ENCODE measurements at places on chromosomes 1 and 21.
A peak's percentile ranks its signal among the peaks of the same experiment; 100 is the strongest.

- DNase-seq = no peak
Measured at GRCh38 chr1:5886140-5886483, 106.1 kb downstream of the NPHP4 start.

- no peak for DNase-seq
Measured at GRCh38 chr1:171139890-171140289, 45.2 kb upstream of the FMO2 start.

- no peak for DNase-seq
Measured at GRCh38 chr1:88647249-88647645, 36.8 kb upstream of the PKN2 start.

GRCh38 chr1:7002728-7003127 is 217.5 kb downstream of the CAMTA1 start:
- no peak for DNase-seq

DNA sequence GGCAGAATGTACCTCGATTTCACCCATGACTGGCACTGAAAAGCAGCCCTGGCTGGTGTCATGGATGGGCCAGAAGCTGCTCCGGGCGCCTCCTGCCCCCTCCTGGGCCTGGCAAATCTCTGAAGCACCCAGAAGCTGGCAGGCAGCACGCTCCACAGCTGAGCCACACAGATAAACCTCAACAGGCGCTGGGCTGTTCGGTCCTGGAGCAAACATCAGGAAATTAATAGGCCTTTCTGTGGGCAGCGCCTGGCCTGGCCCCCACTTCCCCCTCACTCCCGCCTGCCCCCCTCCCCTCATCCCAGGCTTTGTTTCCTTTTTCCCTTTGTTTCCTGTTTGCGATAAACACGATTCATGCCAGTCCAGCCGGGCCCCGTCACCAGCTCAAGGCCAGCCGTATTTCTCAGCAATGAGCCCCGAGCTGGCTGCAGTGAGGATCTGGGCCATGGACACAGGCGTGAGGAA is 20.1 kb upstream of the DISP3 start:
- DNase-seq = no peak

DNA sequence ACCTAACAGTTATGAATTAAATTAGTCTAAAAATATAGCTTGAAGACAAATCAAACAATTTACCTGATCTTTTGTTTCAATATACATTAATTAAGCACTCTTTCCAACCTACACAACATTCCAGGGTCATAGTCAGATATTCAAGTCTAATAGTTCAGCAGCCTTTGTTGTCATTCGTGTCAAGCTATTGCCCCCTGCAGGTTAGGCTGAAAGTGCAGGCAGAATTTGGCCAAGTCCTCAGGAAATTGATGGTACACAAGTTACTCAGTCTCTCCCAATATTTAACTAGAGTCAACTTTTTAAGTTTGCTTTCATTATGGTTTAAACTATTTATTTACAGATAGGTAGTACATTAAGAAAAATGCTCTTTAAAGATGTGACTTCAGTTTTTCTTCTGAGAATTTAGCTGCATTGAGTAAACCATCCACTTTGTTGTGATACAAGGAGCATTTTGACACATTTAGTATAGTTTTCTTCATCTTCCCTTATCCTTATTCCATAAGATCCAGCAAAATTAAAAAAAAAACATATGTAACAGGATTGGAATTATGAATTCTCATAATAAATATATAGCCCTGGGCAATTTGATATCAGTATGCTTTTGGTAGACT is 130.3 kb upstream of the DPYD start:
- DNase-seq = peak; percentile 43

DNA sequence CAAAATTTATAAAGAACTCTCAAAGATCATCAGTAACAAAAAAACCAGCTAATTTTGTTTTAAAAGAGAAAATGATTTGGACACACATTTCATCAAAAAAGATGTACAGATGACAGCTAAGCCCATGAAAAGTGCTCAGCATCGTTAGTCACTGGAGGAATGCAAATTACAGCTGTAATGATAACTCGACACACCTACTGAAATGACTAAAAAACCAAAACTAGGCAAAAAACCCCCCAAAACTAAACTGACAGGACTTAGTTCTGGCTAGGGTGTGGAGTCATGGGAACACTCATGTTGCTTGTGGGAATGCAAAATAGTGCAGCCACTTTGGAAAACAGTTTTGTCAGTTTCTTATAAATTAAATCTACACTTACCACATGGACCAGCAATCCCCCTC is 59.5 kb downstream of the CNIH3 start:
- no peak for DNase-seq

GRCh38 chr1:82646888-82647287 is 846.2 kb downstream of the ADGRL2 start:
- no peak for DNase-seq

DNA sequence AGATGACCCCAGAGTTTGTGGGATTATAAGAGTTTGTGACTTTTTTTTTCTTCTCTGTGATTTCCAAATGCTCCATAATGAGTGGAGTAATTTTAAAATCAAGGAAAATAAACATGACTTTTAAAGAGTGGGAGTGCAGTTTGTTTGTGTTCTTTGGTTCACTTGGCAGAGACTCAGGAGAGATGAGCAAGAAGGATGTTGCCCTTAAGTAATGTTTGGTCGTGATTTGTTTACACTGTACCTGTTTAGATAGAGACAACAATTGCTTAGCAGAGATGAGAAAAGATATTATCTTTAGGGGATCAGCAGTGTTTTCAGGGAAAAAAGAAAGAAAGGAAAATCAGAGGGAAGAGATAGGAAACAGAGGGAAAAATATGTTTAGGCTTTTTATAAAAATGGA is 170.8 kb downstream of the ADSS2 start:
- no peak for DNase-seq

GRCh38 chr1:200429221-200429751 is 19.4 kb upstream of the ZNF281 start:
- no peak for DNase-seq

DNA sequence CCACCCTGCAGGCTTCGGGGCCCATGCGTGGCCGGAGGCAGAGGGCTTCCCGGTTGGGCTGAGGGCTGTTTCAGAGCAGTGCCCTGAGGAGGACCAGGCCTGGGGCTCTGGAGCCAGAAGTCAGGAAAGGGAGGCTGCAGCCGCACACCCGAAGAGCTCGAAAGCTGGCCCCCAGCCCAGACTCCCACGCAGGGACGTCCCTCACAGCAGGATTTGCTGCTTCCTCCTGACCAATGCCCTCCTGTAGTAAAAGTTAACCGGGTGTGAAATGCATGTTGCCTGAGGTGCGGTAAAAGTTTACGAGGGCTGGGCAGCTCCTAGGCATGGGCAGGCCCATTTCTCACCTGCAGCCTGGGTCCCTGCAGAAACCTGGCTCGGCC is 101.5 kb upstream of the ARHGEF16 start:
- DNase-seq = no peak

DNA sequence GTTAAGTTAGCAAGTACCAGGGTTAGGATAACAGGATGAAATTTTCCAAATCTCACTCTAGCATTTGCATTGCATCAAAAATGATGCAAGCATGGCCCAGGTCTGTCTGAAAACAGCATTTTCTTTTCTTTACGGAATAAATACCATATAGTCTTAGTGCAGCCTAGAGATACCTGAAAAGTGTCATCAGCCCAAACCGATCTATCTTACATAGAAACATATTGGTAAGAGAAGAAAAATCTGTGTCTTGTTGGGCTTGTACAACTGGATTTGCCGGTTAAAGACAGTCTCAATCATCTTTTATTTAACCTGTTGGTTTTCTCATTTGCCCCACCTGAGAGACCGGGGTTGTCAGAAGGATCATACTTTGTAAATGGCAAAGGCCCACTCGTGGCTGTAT is 15.8 kb downstream of the ACP6 start:
- no peak for DNase-seq

GRCh38 chr1:201946224-201946908 is at the start of gene LMOD1:
LMOD1 (minus strand) TSS chr1:201946548; CDS start chr1:201946340, 208 bp downstream.
- DNase-seq = no peak

DNA sequence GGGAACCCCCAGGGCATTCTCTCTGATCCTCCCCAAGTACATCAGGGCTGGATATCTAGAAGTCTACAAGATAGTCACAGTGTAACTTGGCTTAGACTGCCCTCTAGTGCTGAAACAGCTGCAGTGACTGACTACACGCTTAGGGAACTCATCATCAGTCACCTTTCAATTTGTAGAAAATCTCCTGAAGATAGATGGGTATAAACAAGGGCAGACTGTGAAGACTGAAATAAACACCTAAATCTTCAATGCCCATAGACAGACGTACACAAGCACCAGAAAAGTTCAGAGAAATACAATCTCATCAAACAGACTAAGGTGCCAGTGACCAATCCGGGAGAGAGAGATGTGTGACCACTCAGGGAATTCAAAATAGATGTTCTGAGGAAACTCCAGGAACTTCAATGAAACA is 46.6 kb downstream of the PACC1 start:
- DNase-seq = no peak

DNA sequence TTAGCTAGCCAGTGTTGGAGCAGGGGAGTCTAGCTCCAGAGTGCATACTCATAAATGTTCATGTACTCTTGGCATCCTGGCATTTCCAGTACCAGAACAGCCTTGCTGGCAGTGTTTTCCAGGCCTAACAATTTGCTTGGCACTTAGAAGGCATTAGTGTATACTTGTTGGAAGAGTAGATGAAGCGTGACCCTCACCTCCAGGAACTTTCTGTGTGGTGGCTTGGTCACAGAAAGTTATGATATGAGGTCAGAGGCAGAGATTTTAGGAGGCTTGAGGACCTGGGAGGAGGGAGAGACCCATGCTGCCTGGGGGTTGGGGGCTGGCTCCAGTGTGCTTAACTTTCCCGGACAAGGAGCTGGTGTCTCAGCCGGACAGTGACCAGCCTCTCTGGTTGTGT is 52.7 kb upstream of the GCLM start:
- DNase-seq = no peak

- no peak for DNase-seq
Measured at GRCh38 chr1:235006816-235007215, 121.8 kb downstream of the TOMM20 start.

DNA sequence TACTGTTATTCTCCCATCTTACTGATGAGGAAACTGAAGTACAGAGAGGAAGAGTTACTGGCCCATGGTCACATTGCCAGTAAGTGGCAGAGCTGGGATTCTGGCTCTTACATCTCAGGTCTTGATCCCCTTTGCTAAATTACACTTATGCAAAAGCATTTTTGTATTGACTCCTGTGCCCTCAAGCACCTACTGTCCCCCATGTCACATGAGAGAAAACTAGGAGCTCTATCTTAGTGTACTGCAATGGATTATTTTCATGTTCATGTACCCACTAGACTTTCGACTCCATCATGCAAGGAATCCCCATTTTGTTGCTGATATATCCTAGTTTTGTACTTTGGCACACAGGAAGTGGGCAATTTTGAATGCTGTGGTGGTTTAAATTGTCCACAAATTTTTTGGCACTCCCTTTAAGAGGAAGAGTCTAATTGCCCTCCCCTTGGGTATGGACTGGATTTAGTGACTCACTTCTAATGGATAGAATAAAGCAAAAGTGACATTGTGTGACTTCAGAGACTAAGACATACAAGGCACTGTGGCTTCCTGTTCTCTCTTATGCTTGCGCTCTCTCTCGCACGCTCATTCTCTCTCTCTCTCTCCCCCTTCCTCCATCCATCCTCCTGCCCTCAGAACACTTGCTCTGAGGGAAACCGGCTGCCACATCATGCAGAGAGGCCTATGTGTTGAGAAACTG is 43.5 kb upstream of the JAK1 start:
- no peak for DNase-seq

DNA sequence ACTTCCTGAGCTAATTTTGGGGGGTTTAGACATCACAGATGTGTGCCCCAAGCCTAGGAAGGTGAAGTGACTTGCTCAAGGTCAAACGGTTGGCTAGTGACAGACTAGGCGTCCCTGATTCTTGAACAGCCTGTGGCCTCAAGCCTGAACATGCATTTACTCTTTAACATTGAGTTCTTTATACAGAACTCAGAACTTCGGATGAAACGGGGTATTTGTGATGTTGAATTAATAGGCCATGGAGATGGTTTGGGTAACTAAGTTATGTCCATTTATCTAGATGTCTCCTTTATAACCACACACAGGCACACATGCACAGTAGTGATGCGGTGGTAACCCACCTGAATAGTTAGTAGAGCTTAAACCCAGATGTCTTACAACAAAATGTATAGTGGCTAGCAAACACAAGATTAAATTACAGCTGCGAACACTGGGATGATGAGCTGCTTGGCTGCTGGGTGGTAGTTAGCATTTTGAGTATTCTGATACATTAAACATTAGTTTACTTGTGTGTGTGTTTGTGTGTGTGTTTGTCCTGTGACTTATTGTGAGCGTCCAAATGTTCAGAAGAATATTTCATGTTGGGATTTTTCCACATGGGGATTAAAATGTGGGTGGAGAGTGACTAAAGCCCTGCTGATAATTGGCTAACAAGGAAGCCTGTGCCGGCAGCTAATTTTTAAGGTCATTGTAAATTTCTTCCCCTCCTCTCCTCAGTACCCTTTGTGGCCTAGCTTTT is 2.3 kb downstream of the ATP1A1 start:
- no peak for DNase-seq

- no peak for DNase-seq
Measured at GRCh38 chr1:116350097-116350645, 22.9 kb upstream of the ATP1A1 start.

DNA sequence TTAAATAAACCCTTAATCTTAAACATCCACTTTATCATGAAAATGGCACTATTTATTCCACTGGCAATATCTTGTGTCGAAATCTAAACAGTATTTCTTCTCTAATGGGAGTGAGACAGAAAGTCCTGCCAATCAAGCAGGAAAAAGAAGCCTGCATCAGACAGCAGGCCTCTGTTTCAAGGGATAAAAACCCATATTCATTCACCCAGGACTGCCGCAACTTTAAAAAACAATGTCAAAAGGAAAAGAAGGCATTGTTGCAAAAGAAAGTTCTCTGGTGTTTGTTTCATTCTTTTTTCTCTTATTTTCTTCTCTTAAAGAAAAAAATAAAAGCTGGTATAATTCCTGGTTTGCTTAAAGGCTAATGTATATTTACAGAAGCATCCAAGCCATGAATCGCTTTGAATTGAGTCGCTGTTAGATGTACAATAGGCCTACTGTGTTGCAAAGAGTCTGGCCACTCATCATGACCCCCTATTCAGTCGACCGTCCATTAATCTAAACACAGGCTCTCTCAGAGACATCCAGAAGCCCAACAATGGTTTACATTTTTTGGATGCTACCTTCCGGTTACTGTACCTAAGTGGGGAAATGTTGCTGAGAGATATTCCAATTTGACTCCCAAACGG is 48.7 kb upstream of the ZC3H11B start:
- DNase-seq = no peak

DNA sequence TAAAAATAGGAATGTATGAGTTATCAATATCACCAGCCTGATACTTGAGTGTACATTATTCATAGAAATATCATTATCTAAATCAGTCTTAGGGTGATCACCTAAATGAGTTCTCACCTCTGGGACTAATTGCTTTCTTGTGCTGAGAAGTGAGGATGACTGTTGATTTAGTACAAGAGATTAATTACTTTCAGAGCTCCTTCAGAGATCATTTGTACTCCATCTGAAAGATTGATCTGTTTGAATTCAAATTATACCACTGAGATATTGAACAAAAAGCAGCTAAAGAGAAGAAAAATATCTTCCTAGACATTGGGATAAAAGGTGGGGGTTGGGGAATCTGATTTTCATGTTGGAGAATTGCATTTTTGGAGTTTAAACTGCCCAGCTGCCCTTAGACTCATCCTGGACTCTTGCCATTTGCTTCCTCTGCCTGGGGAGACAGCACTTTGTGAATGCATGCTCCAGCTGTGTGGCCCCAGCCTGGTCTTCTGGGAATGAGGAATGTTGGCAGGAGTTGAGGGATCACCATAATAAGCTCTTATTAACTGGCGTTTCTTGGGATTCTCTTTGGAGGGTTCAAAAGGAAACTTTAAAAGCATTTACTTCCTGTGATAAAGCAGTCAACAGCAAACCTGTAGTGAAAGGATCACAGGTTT is 19.7 kb upstream of the PGBD2 start:
- DNase-seq = no peak

Measured in activated CD4-positive, CD25-positive, alpha-beta regulatory T cell (primary cell).